ENCODE measurements at places on chromosomes 5 and 9. TPM values are rescaled to one million over a fixed set of nuclear protein-coding genes. Genes with fewer than 3 reads are reported as not detected.

- DNase-seq = no peak
Observed at GRCh38 chr5:177296581-177296980, 6.9 kb downstream of the RAB24 start.

DNA sequence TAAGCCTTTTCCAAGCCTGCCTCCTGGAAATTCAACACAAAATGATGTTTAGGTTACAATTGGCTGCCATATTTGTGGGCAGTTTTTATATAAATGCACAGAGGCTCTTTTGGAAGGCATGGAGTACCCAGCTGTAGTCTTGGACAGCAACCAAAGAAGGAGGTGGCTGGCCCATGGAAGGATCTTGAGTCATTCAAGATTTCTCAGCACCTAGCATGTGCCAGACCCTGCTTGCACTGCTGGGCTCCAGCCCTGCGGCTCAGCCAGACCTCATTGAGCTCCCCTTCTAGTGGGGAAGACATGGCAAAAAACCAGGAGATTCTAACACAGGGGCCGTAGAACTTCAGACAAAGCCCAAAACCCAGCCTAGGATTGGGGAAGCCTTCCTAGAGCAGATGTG, 22.1 kb downstream of the JADE2 start:
- peak; percentile 94 for DNase-seq

GRCh38 chr9:131732636-131733289, 7.1 kb downstream of the RAPGEF1 start:
- no peak for DNase-seq

DNA sequence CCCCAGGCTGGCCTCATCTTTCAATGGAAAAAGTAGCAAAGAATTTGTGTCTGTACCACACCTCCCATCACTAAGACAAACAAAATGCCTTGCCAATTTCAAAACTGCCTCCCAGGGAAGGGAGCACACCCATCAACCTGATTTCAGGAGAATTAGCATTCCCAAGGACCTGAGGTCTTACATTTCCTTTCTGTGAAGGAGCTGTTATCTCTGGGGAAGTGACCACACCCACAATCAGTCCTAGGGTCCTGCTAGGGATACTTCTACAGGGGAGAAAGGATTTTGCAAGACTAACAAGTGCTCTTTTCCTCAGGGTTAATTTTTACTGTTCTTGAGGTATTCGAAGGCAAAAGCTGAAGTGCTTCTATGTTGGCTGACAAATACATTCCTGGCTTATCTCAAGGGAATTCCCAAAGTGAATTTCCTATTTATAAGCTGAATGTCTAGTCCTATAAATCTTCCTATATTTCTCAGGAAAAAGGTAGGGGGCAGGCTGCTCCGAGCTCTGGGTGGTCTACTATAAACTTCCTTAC, 97.4 kb upstream of the ITGA1 start:
- no peak for DNase-seq

- no peak for DNase-seq
Observed at GRCh38 chr5:90477073-90477472, 2.4 kb downstream of the POLR3G start.

The SOHLH1 gene
- not detected for total RNA-seq

GRCh38 chr5:142866563-142867275, 96.5 kb downstream of the ARHGAP26 start:
- no peak for DNase-seq

DNA sequence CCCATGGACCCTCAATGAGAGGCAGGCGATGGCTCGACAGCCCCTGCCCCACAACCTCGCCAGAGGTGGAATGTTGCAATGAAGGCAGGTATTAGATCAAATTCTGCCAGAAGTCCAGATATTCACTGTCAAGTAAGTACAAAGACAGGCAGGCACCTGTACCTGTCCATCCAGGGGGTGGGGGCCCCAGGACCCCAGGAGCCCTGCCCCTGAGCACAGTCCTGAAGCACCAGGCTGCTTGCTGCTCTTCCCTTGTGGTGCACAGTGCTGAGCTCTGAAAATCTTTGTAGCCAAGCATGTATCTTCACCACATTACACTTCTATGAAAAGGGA, 26.2 kb upstream of the HMCN2 start:
- DNase-seq = no peak

- no peak for DNase-seq
Observed at GRCh38 chr9:133685653-133686609, 49.8 kb downstream of the DBH start.

DNA sequence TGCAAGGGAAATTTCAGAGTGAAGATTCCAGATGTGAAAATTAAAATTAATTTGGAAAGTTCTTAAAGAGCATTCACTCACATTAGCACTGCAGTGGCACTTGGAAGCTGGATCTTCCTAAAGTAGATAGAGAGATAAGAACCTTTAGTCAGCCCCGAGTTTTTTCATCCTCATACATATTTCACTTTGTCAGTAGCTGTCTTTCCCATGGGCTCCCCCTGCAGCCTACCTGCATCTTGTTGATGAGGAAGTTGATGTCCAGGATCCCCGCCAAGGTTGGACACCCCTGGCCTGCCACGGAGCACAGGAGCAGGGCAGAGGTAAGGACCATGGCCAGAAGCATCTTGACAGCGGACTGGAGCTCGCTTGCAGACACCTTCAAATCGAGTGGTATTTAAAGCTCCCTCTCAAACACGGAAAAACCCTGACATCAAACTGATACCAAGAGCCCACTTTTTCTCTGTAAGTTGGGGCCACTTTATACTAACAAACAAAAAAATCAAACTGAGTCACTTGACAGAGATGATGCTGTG, at the start of gene IL9:
Gene IL9, minus strand, starts transcription at position 368 of the 533 bp plus-strand sequence. Its CDS starts 25 bp downstream, at position 343.
- no peak for DNase-seq

The MSX2 gene
- total RNA-seq = 10.7 TPM

DNA sequence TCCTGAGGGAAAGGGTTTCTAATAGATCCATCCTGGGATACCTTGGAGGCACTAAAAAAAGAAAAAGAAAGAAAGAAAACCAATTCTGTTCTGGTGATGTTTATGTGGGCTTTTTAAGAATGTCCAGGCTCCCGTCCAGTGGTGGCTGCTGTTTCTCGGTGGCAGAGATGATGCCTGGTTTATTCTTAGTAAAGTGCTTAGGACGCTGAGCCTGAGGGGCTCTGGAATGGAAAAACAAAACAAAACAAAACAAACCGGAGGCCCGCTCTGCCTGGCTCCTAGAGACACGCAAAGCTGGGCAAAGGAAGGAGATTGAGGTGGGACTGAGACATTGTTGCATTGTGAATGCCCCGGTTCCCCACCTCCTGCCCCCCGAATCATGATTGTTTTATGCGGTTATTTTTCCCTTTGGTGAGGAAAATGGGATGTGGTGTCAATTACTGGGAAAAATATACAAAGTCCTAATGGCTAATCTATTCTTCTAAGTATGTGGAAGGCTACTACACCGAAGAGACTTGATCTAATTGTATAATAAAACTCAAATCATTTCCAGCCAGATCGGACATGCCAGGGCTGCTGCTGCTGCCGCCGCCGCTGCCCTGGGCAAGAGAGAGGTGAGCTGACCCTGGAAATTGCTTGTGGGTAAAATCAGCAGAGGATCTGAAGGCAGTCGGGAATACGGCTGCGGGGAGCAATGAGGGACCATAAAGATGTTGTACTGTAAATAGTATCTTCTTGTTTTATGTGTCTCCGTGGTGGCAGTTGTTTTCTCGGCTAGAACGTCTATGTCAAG, 644.9 kb downstream of the CCDC171 start:
- DNase-seq = peak; percentile 92
